ENCODE measurements at places on chromosomes 5 and 9.

- no peak for DNase-seq
Measured at GRCh38 chr9:125732562-125732961, 14.6 kb upstream of the PBX3 start.

DNA sequence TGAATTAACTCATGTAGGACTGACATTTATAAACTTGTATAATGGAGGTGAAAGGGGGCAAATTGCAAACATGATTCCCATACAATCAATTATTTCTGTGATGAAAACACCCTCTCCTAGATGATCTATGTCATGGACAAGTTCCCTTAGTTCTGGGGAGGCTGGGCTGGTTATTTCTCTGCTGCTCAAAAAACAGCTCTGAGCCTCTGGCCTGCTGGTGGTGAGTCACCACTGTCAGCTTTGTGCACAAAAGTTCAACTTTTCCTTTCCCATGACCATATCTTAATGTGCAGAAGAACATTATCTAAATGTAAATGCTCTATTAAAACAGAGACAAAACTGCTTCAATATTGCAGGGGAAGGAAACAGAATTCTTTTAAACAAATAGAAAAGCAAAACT is 85.0 kb downstream of the HMHB1 start:
- no peak for DNase-seq

GRCh38 chr5:91865915-91866314 is 482.8 kb upstream of the ARRDC3 start:
- DNase-seq = no peak

DNA sequence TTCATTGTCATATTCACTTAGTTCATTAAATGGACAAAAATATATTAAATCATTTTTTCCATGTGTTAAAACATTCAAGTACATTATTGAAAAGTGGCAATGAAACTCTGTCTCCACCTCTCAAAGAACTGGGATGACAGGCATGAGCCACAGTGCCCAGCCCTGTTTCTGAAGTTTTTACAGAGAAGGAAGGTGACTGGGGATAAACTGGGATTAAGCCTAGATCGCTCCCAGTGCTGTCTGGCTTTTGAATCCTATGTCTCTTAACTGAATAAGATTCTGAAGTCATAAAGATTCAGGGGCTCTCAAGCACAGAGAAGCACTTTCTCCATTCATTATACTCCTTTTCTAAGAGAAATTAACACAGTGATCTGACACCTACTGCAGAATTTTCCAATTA is 88.3 kb downstream of the SLC38A9 start:
- no peak for DNase-seq

DNA sequence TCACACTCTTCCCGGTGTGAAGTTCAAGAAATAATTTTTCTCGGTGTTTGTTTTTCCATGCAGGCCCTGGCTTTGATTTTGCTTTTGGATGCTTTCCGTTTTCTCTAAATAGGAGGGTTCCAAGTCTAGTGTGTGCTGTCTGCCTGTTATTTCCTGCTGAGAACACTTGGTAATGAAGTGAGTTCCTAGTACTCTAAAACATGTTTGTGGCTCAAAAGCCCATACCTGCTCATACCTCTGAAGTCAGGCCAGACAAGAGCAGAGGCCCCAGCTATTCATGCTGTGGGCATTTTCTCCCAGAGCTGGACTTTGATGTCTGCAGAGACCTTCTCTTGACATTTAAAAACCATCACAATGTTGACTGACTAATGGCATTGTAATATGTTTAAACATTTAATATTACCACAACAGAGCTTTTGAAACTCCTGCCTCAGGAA is 211.2 kb downstream of the GOLPH3 start:
- no peak for DNase-seq

DNA sequence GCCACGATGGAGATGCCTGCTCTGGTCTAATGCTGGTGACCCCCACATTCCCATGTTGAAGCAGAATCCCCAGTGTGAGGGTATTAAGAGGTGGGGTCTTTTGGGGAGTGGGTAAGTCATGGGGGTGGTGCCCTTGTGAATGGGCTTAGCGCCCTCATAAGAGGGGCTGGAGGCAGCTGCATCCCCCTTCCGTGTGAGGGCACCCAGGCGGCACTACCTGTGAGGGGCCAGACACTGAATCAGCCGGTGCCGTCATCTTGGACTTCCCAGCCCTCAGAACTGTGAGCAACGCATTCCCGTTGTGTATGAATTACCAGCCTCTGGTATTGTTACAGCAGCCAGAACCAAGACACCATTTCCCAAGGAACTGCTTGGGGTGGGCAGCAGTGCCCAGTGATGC is 27.0 kb upstream of the RNF130 start:
- no peak for DNase-seq

DNA sequence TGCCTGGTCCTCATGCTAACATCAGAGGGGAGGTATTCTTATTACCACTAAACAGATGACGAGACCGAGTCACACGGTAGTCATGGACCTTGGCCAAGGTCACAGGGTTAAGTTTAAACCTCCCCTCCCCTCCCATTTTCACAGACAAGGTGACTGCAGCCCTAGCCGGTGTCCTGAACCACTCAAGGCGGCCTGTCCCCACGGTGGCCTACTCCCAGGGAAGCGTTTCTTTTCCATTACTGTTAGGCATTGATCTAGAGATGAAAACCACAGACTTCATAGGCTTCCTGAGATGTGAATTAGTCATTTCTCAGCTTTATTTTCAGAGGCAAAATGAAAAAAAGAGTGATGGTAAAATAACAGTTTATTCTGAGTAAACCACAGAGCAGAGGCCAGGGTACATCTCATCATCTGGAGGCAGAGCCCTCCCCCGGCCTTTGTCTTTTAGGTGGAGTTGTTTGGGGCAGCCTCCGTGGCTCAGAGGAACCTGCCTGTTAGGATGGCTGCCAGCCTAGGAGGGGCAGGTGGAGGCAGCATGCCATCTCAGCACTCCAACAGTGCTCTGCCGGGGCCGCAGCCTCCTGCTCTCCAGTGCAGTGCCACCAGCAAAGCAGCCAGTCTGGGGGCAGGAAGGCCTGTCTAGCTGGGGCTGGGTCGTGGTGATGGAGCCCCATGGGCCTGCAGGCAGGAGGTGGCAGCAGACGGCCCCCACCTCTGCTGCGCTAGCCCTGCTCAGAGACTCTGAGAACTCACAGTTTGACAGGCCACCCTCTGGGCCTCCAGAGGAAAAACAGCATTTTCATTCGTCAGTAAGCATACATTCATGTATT is 71.2 kb downstream of the RAPGEF1 start:
- no peak for DNase-seq

GRCh38 chr5:156824800-156825199 is 25.3 kb upstream of the PPP1R2B start:
- DNase-seq = peak; percentile 23

DNA sequence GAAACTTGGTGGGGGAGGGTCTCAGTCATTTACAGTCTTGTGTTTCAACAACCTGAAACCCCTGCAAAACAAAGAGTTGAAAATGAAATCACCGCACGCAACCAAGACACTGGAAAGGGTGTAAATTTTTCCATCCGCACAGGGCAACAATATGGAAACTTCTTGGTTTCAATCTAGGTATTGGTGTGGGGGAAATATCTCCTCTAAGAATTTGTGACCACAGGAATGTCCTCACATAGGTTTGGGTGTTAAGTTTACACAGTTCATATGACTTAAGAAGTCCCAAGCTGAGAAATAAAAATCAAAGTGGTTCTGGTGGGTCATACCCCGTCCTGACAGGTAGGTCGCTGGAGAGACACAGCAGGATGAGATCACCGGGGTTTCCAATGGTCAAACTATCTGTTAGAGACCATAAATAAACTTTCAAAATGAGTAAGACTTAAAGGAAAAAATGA is 51.9 kb upstream of the PIP5K1B start:
- no peak for DNase-seq

GRCh38 chr5:117588611-117589010 is 1014.0 kb upstream of the SEMA6A start:
- no peak for DNase-seq

- no peak for DNase-seq
Measured at GRCh38 chr5:96195123-96195522, 233.5 kb upstream of the ELL2 start.

DNA sequence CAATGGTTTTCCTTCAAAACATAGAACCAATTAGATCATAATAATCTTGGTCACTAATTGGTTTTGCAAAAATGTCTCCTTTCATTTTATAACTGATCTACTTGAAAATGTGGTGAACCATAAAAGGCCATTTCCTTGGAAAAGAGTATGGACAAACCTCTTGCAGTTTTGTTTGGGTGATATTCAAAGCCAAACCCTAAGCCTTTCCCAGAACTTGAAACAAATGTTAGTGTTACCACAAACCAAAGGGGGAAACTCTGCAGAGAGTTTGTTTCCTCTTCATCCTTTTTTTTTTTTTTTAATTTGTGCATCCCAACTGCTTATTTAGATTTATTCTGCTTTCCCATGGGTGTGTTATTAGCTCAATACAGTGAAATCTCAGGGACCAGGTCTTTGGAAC is 204.4 kb upstream of the ADAMTSL1 start:
- DNase-seq = no peak

GRCh38 chr5:79076819-79077218 is 7.3 kb downstream of the BHMT2 start:
- no peak for DNase-seq

GRCh38 chr5:72508241-72509170 is 1.3 kb upstream of the ZNF366 start:
- no peak for DNase-seq

DNA sequence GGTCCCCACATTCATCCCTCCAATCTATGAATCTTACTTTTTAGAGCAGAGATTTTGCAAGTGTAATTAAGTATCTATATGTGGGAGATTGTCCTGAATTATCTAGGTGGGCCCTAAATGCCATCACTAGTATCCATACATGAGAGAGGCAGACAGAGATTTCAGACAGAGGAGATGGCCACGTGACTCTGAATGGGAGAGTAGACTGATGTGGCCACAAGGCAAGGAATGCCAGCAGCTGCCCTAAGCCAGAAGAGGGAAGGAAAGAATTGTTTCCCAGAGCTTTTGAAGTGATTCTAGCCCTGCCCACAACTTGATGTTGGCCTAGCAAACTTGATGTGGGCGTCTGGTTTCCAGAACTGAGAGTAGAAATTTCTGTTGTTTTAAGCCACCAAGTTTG is 90.1 kb upstream of the PCAT7 start:
- no peak for DNase-seq

DNA sequence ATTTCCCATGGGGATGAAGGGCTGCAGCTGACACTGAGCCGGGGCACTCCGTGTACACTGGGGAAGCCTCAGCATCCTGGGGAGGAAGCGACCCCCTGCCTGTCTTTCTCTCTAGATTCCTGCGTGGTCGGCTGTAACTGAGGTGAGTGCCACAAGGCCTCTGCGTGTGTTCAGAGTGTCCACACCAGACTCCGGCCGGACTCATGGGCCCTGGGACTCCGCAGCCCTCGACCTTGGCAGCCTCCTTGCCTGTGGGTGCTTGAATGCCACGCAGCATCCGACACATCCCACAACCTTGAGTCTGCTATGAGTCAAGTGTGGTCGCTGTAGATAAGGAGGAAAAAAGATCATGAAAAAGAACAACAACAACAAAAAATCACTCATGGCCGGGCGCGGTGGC is 23.4 kb downstream of the PAEP start:
- DNase-seq = no peak

DNA sequence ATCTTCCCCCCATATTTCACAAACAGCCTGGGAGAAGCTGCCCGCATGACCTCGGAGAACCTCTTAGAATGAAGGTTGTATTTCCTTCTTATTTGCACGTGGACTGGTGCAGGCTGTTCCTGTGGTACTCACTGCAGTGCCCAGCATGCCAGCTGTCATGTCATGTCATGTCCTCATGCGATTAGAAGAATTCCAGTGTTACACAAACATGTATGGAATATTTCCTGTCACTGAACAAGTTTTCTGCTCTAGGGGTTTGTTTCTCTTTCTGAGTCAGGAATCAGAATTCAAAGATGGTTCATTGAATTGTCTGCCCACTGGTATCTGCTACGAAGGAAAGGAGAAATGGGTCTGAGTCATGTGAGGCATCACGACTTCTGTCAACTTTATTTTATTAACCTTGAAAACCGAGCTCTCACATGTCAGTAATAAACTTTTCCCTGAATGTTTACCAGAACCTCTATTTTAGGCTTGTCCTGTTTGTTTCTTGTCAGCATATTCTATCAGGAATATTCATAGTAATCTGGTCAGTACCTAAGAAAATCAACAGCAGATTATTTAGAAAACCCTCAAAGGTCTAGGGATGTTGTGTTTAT is 415.6 kb downstream of the GADD45G start:
- DNase-seq = no peak

DNA sequence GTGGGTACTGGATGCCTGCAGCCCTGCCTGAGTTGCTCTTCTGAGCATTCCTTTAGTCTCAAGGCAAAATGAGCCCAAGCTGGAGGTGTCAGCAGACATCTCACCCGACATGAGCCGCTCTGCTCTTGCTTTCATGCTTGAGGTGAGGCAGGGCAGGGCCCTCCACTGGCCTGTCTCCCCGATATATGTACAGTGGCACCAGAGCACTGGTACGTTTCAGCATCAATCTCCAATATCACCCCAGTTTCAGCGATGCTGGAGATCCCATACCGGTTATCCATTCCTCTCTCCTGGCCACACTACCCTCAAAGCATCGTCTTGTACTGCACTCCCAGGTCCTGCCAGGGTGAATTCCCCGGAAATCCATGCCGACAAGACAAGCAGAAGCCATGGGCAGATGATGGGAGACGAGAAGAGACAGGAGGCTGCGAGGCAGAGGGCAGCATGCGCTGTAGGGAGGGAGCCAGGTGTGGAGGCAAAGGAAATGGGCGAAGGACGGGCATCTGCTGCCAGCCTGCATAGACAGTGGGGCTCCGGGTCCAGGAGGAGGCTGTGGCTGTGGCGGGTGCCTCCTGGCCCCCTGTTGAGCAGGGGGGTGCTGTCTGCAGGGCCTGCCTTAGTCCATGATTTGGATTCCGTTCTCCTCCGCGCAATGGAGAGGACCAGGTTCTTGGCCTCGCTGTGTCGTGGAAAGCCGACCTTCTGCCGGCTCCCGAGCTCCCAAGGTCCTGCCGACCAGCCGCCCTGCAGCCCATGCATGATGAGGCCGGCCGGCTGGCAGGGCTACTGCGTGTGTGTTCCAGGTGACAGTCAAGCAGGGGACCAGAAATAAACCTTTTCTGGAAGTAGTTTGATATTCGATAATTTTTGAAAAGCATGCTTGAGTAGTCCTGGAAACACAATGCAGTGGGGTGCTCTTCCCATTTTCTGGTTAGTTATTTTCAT is 152.2 kb upstream of the IRX2 start:
- DNase-seq = no peak

GRCh38 chr5:124614836-124615385 is 131.5 kb downstream of the ZNF608 start:
- DNase-seq = no peak

- DNase-seq = no peak
Measured at GRCh38 chr9:89555451-89556375, 49.1 kb upstream of the GADD45G start.

GRCh38 chr5:167440846-167441245 is 850.6 kb upstream of the WWC1 start:
- DNase-seq = no peak

GRCh38 chr5:71873191-71873591 is 154.1 kb downstream of the CARTPT start:
- DNase-seq = no peak

All from AG09319 (cell line).